ENCODE measurements at places on chromosomes 7 and 10.
A peak's percentile ranks its signal among the peaks of the same experiment; 100 is the strongest.

DNA sequence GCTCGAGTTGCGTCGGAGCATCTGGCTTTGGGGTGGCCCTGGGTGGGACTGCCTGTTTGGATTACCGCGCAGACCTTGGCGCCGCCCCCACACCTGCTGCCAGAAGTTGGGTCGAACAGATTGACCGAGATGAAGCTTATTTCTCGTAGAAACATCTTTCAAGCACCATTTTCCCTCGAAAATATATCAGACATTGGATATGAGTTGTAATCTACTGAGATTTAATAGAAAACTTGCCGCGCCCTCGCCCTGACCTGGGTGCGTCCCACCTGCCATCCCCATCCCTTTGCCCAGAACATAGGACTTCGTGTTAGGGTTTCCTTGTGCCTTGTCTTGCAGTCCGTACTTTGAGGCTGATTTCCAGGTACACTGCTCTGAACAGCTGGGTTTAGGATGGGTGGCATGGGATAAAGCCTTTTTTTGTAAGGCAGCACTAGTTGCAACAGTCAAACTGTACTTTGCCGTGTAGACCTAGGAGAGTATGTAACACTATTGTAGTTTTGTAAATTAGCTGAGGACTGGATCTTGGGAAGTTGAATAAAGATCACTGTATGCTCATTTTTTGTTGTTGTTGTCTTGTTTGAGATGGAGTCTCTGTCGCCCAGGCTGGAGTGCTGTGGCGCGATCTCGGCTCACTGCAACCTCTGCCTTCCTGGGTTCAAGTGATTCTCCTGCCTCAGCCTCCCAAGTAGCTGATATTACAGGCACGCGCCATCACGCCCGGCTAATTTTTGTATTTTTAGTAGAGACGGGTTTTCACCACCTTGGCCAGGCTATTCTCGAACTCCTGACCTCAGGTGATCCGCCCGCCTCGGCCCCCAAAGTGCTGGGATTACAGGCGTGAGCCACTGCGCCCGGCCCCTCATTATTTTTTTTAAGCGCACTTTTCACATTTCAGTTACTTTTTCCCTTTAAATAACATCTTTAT lies 978 bp downstream of the OGDH start:
- DNase-seq: no peak

- peak; percentile 20 for DNase-seq
These were observed 240.9 kb upstream of the KAT6B start for GRCh38 chr10:74585231-74586087.

DNA sequence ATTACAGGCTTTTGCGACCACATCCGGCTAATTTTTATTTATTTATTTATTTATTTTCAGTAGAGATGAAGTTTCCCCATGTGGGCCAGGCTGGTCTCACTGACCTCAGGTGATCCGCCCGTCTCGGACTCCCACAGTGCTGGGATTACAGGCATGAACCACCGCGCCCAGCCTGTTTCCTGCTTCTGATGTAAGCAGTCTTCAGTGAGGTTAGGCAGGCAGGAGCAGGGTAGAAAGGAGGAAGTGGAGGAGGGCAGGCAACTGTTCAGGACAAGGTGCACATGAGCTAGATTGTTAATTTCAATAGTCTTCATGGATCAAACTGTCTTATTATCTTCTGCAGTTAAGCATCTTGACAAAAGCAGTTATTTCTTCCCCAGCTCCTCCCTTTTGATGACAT lies 605.0 kb downstream of the CCSER2 start:
- no peak for DNase-seq

DNA sequence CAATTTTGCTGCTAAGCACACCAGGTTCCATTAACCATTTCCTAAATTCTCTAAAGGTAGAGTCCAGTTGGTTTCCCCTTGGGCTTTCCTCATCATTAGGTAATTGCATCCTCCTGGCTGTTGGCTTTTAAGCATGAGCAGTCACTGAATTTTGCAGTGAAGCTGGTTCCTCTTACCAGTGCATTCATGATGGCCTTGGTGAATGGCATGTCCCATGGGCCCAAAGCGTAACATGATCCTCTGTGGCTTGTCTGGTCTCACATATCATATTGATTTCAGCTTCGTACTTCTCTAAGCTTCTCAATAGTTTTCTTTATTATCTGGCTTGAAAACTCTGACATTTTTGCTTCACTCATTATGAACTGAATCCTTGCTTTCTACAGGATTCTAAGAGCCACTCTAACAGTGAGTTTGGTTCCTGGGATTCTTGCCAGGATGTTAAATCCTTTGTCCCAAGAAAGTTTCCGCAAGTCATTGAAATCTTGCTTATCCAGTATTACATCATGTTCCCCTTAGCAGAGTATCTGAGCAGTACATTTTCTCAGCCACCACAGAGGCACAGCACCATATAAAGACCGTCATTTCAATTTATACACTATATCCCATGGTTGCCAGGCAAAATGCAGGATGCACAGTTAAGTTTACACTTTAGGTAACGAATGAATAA lies 134.2 kb downstream of the PTN start:
- no peak for DNase-seq

DNA sequence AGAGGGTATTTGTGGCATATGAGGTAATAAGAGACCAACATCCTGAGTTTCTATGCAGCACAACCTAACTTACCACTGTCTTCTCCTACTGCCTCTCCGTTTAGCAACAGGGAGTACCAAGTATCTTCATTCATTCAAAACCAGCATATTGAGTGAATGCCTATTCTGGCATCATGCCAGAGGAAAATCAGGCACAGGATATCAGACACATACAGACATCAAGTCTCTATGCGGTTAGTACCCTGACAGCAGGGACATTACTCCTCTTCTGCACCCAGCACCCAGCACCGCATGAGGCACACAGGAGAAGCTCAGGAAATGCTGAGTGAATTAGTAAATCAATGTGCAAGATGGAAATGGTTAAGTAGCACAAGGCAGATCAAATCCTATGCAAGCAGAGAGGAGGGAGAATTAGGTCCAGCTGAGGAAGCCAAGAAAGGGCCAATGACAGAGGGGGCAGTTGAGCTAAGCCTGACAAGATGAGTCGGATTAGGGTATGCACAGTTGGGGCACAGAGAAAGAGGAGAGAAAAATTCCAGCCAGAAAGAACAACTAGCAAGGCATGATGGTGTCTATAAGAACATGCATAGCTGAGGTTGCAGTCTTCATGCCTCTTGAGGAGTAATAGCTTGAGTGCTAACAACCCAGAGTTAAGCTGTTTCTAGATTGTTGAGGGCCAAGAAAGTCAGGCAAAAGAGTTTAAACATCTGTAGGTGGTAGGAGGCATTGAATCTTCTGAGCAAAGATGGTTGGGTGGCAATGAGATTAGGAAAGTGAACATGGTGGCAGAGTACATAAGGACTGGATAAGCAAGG lies 146.0 kb downstream of the PLXNA4 start:
- DNase-seq: no peak

- no peak for DNase-seq
These were observed 35.5 kb downstream of the ENTPD1 start for GRCh38 chr10:95791425-95791979.

- no peak for DNase-seq
These were observed 38.5 kb downstream of the BNIP3 start for GRCh38 chr10:131943021-131943814.

DNA sequence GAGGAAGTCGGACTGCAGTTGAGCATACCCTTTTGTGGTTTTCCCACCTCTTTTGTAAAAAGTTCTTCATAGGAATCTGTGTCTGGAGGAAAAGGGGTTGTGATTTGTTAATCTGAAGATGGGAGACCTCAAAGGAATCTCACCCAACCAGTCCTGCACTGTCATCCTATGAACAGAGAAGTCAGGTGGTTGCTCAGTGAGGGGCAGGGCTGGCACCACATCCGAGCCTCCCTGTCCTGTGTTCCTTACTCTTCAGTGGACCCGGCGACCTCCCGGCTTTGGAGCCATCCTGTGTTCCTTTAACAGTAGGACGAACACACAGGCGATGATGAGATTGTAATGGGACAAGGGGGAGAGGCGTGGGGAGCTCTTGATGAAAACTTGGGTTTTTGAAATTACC lies 2.8 kb upstream of the MGMT start:
- no peak for DNase-seq

DNA sequence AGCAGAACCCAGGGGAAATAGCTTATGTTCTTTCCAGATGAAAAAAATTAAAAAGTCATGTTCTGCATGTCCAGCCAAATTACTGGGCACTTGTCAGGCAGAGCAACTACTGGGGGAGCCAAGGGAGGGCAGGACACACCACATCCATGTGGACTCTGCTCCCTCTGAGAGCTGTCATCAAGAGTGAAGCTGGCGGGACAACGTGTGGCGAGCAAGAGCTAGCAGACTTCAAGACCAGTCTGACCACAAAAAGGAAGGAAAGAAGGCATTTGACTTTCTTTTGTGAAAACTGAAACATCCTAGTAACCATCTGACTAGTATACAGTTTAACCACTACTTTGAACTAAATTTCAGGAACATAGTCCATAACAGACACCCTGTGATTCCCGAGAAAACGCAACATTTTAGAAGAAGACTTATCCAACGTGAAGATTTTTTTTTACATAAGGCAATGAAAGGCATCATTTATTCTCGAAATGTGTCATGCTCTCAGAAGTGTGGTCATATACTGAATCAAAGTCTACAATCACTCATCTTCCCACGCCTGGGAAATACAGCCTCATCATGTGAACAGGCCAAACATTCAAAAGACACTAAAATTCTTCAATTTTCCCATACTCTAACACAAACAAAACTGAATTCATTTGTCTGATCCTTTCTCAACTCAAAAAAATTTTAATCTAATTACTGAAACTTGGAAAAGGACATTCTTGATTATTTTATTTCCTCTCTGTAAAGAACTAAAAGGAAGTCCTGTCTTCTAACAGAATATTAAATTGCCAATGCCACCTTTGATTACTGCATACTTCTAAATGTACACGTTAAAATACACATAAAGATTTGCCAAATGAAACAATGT lies 15.5 kb downstream of the CYTH3 start:
- no peak for DNase-seq

DNA sequence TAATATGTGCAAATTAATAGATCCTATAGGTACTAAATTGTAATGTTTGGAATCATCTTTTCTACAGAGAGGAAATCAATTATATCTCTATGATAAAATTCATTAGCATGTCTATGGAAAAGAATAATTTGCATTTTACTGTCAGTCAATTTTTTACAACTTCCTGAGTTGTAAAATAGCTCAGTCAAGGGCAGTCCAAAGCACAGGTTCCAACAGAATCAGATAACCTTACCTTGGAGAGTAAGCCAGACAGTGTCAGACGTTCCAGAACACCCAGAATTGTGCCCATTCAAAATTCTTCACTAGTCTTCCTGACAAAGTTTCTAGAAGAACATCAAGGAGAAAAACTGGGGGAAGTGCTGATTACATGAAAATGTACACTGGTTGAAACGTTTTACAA lies 31.1 kb upstream of the IMMP2L start:
- DNase-seq: no peak

DNA sequence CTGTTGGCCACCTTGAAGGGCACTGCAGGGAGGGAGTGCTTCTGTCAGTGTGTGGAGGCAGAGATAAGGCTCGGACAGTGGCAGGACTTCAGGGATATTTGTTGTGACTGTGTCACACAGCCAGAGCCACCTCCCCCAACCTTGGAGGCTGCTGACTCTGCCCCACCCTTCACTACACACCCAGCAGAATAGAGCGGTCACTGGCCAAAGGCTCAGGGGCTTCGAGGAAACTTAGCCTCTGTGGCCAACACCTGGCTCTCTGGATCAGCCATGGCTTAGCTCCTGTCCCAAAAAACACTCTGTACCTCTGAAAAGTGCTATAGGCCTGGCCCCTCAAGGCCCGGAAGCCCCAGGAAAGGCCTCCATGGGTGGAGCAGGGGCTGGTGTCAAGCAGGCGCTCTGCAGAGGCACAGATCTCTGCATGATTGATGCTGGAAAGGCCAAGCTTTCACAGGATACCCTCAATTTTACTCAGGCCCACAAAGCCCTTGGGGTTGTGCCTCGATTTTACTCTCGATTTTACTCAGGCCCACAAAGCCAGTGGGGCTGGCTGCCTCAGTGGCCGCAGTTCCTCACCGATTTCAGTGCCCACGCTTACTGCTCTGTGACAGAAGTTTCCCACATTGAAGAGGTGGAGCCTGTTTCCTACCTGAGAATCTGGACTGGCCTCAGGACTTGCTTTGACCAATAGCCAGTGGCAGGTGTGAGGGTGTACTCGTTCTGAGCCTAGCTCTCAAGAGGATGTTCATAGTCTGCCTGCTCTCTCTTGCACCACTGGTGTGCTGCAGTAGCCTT lies 113.2 kb upstream of the GPR26 start:
- no peak for DNase-seq

GRCh38 chr10:100930368-100930767 lies 17.6 kb downstream of the SLF2 start:
- DNase-seq: no peak

DNA sequence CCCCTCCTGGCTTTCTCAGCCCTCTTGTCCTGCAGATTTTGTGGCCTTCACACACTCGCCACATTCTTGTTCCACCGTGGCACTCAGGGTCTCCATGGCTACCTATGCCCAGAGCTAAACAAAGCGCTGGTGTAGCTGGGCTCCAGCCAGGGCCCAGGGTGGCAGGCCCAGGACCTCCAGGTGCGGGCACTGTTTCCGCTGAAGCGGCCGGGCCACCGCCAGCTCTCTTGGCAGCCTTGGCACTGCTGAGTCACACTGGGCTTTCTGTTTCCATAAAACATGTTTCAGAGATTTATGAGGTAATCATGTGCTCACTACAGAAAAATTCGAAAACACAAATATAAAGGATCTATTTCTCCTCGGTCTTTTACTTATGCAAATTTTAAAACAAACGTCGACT lies 51.3 kb downstream of the AOC1 start:
- no peak for DNase-seq

GRCh38 chr7:137742051-137742450 lies 104.7 kb downstream of the DGKI start:
- no peak for DNase-seq

GRCh38 chr10:78407966-78408365 lies 374.3 kb downstream of the RPS24 start:
- DNase-seq: no peak

- DNase-seq: no peak
These were observed 56.5 kb downstream of the LMBR1 start for GRCh38 chr7:156836443-156836842.

DNA sequence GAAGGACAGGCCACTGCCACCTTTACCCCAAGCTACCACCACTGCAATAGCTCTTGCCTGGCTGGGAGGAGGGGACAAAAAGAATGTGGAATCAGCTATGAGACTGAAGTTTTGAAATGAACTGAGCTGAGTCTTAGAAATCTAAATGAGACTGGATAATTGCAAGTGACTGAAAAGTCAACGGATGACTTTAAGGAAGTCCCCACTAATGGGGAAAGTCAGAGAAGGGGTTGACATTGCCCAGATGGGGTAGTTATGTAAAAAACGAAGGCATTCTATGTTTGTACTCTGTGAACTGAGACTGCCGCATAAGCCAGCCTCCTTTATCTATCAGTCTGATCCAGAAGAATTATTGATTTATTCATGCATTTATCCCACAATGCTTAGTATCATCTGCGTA lies 67.2 kb downstream of the RBM20 start:
- DNase-seq: no peak

- peak; percentile 84 for DNase-seq
These were observed 53.0 kb downstream of the KCTD7 start for GRCh38 chr7:66681491-66682349.

- no peak for DNase-seq
These were observed 535 bp upstream of the EPC1 start for GRCh38 chr10:32347363-32348022.

GRCh38 chr7:113918946-113919345 lies at the start of gene PPP1R3A:
Gene PPP1R3A, minus strand, starts transcription at chr7:113919009. Its CDS starts 13 bp downstream, at chr7:113918996.
- DNase-seq: no peak
